ENCODE measurements at places on chromosomes 3 and 15. TPM values are rescaled to one million over a fixed set of nuclear protein-coding genes. Genes with fewer than 3 reads are reported as not detected.

GRCh38 chr15:83108266-83109219, 1.1 kb downstream of the TM6SF1 start:
- no peak for DNase-seq

DNA sequence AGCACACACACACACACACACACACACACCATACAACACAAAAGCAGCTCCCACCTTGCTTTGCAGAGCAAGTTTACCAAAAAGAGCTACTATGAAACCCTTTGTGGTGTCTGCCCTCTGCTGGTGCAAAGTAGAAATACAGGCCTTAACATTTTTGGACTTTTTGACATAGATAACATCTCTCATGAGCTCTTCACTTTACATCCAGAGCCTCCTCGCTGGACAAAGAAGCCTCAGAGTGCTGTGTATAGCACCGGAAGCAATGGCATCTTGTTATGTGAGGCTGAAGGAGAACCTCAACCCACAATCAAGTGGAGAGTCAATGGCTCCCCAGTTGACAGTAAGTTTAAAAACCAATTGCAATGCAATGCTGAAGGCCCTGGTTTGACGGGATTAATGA, 157.9 kb downstream of the CHL1 start:
- DNase-seq = no peak

- DNase-seq = no peak
These were observed 111.9 kb upstream of the PTPRG start for GRCh38 chr3:61449327-61450040.

GRCh38 chr3:181564222-181564621, 147.5 kb upstream of the SOX2 start:
- DNase-seq = no peak

DNA sequence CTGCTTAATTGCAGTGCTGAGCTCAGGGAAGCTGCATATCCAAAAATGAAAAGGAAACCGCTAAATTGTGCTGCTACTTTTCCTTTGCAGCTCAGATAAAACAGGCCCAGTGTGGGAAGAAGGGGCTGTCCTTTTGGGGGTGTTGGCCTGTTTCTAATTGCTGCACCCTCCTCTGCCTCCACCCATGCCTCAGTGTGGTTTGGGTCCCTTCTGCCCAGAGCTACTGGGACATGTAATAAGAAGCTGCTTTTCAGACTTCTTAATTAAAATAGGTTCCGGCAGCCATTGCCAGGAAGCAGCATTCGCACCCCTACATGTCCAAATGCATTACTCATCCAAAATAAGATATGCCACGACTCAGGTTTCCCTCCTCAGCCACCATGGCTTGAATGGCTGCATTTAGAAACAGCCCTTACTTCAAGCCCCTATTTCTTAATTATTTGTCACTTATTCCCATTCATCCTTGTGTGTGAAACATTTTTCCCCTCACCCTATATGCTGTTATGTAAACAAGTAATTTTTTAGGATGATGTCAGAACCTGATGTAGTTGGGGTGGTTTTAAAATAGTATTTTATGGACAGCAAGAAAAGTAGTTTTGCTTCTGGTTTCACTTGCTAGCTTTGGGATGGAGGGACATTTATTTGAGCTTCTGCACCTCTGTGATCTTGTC, 235.9 kb upstream of the CTDSPL start:
- DNase-seq = no peak

DNA sequence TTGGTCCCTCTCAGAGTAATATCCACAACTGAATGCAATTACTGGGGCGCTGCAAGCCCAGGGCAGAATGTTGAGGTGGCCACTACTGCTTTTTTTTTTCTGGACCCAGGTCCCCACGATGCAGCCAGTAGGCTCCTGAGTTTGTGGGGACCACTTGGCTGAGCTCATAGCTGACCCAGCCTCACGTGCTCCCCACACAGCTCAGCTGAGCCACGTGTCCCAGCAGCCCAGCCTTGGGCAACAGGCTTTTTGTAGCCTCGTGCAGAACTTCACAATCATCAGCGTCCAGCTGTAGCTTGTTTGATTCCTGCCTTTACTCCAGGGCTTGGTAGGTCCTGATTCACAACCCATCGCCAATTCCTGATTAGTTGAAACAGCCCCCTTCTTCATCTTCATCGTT, 117.3 kb downstream of the ETFA start:
- no peak for DNase-seq

GRCh38 chr15:58243070-58243469, 104.9 kb downstream of the AQP9 start:
- no peak for DNase-seq

- no peak for DNase-seq
These were observed 33.6 kb downstream of the CD200R1L start for GRCh38 chr3:112813016-112813415.

- no peak for DNase-seq
These were observed 64.0 kb downstream of the ITGB5 start for GRCh38 chr3:124823206-124823605.

The UBE2E1 gene
- 55.0 TPM for total RNA-seq

The SUCLG2 gene
- total RNA-seq = 53.7 TPM

The OXTR gene
- total RNA-seq = 5.3 TPM

The ZBTB47 gene
- 6.1 TPM for total RNA-seq

The ECE2 gene
- total RNA-seq = not detected

Measured in SJSA1 (cell line).